ENCODE measurements at places on chromosomes 6 and 20. TPM values are rescaled to one million over a fixed set of nuclear protein-coding genes. Genes with fewer than 3 reads are reported as not detected.

DNA sequence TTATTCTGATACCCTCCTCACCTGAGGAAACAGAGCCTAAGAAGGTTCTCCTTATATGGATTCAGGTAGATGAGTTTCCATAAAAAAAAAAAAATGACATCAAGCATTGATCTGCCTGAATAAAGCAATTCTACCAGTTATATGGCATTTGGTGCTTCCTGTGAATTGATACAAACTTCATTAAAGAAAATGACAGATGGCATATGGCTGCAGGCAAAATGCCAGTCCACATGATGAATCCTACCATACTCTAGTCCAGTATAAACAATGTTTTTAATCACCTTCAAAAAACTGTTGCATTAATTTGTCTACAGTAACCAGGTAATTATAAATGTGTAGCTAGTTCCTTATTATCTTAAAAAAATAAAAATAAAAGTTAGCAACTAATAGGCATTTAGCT lies 559.2 kb upstream of the FLRT3 start:
- DNase-seq: no peak

DNA sequence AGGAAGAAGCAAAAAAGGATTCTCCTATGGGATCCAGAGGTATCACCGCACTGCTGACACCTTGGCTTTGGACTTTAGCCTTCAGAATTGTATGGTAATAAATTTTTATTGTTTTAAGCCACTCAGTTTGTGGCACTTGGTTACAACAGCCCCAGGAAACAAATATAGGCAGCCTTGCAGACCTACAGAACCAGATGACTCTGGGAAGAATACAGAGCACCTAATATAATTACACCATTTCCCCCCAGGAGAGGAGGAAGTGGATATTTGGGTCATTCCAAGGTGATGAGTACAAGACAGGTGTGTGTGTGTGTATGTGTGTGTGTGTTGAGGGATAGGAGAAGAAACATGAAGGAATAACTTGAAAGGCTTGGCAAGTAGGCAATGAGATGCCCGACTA lies 84.2 kb upstream of the ENPP5 start:
- no peak for DNase-seq

DNA sequence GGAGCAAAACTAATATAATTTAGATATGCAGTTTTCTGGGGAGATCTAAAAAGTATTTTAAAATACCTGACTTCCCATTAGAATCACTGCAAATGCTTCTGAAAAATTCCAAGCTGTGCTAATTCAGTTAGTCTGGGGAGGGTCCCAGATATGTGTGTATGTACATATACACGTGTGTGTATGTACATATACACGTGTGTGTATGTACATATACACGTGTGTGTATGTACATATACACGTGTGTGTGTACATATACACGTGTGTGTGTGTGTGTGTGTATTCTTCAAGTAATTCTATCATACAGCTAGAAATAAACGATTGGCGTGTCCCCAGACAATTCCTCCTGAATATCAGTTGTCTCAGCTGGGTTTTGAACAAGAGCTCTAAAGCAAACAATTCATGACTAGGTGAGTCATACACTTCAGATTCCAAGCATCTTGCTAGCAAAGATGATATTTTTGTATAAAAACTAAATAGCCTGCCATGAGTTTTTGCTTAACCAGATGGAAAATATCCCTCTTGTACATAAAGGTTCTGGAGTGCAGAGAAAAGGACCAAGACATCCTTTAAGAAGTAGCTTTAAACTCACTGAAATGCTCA lies 58.2 kb downstream of the SPACA1 start:
- DNase-seq: no peak

- no peak for DNase-seq
Observed at GRCh38 chr6:164750128-164750527, 559.3 kb downstream of the C6orf118 start.

DNA sequence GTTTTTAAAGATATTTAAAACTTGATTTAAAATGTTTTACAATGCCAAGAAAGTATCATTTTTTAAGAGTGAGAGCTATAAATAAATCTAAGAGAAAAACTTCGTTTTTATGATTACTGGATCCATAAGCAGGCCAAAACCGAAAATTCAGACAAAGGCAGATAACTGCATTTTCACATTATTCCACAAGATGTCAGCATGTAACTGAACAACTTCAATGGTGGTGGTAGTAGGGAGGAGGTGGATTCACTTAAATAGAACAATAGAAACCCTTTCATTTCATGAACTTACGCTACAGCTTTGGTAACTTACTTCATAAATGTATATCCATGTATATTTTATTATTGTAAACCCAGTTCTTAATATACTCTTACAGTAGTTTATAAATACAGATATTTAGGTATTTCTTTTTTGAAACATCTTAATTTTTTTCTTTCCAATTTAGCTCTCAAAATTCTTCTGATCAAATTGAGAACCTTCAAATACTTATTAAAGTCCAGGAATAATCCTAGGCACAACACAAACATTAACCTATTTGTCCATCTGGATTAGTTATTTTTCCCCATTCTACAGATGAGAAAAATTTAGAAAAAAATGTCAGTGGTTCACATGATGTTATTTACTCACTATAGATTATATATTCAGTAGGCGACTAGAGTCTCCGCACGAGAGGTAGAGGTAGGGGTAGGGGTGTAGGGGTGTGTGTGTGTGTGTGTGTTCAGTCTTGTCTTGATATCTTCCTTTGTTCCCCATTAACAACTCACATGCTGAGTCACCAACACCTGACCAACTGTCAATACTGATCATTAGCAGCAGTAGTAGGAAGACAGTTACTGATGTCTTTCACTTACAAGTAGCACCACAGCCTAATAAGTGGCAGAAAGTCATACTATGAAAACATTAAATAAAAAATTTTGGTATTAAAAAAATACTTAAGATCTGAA lies 111.5 kb downstream of the ARHGAP18 start:
- DNase-seq: peak; percentile 20

DNA sequence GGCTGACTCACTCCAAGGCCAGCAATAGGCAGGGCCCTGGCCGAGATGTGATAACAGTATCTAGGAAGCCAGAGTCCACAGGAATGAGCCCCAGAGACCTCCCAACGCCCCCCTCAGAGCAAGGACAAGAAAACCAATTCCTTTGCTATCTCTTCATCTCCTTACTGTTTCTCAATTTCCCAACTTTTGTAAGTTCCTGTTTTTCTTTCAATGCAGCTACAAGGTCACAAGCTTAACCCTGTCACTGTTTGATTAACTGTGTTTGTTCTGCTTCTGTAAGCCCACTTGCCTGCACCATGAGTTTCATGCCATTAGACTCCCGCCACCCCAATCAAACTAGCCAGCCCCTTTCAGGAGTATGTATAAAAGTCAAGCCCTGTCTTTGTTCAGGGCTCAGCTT lies 3.5 kb downstream of the FKBP1C start:
- DNase-seq: no peak

DNA sequence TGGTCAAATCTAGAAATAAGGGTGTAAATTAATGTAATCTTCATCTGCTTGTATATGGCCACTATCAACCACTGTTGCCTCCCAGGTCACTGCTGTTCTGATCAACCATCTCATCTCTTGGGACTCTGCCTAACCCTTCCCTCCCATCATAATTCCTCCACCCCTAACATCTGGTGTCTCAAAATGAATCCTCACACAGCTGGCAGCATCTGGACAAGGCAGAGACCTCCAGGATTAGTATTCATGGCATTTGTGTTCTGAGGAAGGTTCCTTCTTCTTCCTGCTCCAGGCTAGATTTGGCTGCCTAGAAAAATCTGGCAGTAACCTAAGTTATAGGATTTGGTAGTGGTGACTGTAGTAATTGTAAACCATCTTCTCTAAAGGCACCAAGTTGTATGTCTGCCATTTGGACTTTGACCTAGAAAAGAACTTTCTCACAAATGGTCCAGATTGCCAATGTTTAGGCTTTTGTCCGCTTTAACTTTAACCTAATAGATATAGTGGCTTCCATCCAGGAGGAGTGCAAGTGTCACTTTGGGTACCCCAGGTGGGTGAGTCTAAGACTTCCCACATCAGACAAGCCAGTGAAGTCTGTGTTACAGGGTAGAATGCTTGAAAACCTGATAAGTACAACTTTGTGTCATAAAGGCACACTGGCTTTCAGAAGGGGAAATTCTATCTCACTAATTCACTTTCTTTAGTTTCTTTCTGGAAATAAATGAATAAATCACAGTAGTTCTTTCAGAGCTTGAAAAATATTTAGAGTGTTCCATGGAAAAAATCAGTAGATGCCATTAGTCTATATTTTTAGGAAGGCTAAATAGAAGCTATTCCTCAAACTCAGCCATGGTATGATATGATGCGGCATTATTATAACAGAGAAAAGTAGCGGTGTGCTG lies 3.0 kb upstream of the PHACTR2 start:
- DNase-seq: no peak

- no peak for DNase-seq
Observed at GRCh38 chr20:4805663-4806449, 84.1 kb downstream of the PRND start.

- DNase-seq: no peak
Observed at GRCh38 chr6:77764364-77764763, 111.5 kb downstream of the MEI4 start.

GRCh38 chr6:4664911-4665310 lies 111.3 kb upstream of the CDYL start:
- no peak for DNase-seq

GRCh38 chr6:18829272-18829870 lies 442.2 kb downstream of the RNF144B start:
- no peak for DNase-seq

DNA sequence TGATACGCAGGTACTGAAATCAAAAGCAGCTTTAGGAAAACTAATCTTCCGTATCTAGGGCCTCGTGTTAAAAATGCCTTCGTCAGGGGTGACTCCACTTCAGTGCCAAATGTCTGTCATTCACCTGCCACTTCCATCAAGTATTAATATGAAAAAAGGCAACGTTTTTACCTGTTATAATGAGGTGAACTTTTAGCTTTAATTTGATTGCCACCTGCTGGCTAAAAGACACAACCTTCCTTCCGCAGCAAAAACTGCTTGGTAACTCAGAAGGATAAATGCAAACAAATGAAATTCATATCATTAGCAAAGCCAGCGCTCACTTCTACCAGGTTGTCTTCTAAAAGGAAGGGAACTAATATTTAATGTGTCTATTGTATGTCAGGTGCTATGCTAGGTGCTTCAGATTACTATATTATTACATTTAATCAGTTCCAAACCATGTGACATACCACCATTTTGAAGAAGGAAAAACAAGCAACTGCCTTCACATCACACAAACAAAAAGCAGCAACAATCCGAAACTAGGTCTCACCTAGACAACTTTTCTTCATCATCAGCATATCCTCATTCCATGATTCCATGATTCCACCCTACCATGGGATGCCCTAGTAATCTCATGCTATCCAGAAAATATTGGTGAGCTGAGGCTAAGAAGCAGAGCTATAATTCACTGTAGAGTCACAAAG lies 20.6 kb upstream of the ARHGAP18 start:
- no peak for DNase-seq

GRCh38 chr20:58407201-58407873 lies 18.3 kb downstream of the VAPB start:
- no peak for DNase-seq

GRCh38 chr6:5036269-5036668 lies 32.4 kb upstream of the RPP40 start:
- no peak for DNase-seq

DNA sequence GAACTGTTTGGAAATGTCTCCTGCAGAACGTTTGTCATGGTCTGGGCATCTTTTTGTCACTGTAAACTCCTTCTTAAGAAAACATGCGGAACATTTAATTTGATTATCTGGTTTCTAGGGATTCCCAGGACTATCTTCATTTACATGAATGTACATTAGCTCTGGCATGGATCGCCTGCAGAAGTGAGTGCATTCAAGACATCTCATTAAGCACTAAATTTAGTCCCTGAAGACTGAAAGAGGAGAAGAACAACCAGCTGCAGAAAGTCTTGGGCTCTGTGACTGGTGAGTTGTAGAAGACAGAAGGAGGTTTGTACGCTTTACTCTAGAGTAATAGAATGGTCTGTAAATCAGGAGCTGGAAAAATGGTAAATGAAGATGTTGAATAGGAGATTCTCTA lies 540.7 kb downstream of the BCKDHB start:
- DNase-seq: no peak

DNA sequence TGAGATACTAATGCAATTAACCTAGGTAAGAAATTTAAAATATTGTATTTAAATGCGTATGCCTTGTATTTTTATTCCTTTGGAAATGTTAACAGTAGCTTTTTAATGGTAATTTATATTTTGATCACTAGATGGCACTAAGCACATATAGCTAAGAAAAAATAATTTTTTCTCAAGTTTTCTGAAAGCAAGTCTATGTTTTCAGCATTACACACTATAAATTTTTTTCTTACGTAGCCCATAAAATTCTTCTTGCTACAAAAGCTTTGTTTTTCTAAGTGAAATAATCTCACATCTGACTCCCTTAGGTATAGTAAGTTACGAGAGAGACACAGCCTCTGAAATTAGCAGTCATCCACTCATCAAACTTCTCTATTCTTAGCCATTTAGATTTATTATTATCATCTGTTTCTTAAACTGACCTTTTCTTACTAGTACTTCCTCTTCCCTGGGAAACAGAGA lies 35.7 kb downstream of the TSPYL4 start:
- DNase-seq: no peak

- no peak for DNase-seq
Observed at GRCh38 chr20:40958598-40958997, 70.0 kb upstream of the TOP1 start.

- no peak for DNase-seq
Observed at GRCh38 chr6:79071547-79071946, 6.5 kb downstream of the PHIP start.

DNA sequence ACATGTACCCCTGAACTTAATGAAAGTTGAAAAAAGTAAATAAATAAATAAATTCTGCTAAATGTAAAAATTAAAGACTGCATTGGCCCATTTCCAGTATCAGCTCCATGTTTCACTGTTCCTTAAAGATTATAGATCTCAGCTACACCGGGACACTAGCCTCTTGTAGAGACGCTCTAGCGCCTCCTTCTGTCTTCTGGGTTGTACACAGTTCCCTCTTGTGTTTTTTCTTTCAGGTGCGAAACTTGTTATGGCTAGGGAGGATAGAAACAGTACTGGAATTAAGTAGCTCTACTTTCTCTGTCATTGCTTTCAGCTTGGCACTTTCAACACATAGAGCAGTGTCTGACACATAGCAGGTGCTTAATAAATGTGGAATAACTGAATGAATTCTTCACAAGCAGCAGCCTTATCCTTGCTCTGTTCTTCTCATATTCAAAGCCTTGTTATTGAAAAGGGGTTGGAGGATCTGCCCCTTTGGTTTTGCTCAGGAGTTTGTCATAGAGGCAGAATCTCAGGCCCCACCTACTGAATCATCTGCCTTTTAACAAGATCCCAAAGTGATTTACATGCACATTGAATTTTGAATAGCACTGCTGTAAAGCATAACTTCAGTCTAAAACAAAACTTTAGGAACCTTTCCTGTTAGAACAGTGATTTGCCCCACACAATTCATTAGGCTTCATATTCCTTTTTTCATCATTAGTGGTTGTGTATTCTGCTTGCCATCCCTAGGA lies 92.3 kb downstream of the FIG4 start:
- DNase-seq: no peak

Gene BEND6
- 0.09 TPM for polyA plus RNA-seq

Gene TFAP2A
- polyA plus RNA-seq: 0.95 TPM

Gene CST5
- polyA plus RNA-seq: not detected

Gene LCA5
- polyA plus RNA-seq: 0.94 TPM

Gene MEI4
- polyA plus RNA-seq: not detected

Gene AVP
- polyA plus RNA-seq: not detected

Gene SEL1L2
- polyA plus RNA-seq: 5.8 TPM

Gene MMS22L
- polyA plus RNA-seq: 0.52 TPM
